Stimulated activated naive B cell treated with anti-CD40 and anti-IgM and Interleukin-4, amounts not matched to agents 10 μg/mL and 1 μg/mL and 100 μg/mL, for 72 hours (primary cell): ENCODE measurements at places on chromosomes 6 and 20.

DNA sequence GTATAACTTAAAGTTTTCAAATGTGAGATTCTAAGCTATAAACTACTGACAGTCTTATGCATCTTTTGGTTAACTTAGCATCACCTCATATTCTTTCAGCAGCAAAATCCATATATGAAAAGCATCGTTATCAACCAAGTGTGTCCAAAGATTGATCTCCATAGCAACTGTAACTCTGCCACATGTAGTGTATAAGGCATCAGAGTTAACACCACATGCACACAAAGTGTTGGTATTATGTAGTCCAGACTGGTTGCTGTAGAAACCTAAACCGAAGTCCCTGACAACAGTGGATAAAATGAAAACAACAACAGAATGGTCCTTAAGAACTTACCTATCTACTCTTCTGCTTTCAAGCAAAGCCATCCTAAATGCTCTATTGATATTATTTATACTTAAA lies 39.6 kb downstream of the PDSS2 start:
- H3K27me3 ChIP-seq: no peaks in the 10 kb centered on the region
- no peak for DNase-seq
- peaks cover 1% of the 10 kb centered on the region for H3K36me3 ChIP-seq

- H3K27ac ChIP-seq: no peak overlapping the region
- H3K4me1 ChIP-seq: no peaks in the 10 kb centered on the region
- no peaks in the 10 kb centered on the region for H3K36me3 ChIP-seq
Observed at GRCh38 chr6:159902620-159903019, 11.8 kb downstream of the MAS1 start.

DNA sequence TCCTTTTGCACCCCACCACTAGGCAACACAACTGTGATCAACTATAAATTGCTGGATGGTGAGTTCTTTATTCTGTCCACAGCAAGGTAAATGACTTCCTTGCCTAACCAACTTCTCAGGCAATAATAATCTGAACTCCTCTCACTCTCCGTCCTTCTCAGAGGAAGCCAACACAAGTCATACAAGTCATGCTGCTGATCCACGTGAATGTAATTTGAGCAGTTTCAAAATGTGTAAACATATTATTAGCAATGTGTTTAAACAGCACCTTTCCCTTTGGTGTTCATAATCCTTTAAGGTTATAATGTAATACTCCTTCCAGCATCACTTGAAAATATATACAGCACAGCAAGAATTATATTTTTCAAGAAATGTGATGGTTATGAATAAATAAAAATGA lies 127.9 kb downstream of the QRSL1 start:
- H3K27me3 ChIP-seq: no peaks in the 10 kb centered on the region
- H3K36me3 ChIP-seq: no peaks in the 10 kb centered on the region
- H3K4me1 ChIP-seq: peaks cover 7% of the 10 kb centered on the region
- no peak overlapping the region for H3K4me3 ChIP-seq
- no peak for DNase-seq

DNA sequence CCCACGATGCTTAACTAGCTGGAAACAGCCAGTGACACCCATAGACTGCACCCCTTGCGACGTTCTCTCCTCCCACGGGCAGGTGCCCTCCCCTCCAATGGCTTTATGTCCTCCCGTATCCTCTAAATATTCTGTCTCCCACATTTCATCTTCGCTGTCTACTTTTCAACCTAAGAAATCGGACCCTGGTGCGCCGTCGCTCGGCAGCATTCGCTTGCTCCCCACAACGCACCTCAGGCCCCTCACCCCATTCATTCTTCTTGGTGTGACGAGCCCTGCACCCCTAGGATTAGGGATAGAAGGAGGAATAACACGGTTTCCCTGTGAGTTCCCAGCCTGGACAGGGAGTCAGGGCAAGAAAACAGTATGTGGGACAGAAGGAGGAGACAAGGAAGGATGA lies 74.3 kb upstream of the FOXQ1 start:
- DNase-seq: no peak
- H3K27me3 ChIP-seq: peaks cover 24% of the 10 kb centered on the region
- H3K4me3 ChIP-seq: no peak overlapping the region

GRCh38 chr6:148223424-148223842 lies 119.2 kb upstream of the SASH1 start:
- DNase-seq: no peak
- H3K27me3 ChIP-seq: peaks cover 29% of the 10 kb centered on the region
- no peaks in the 10 kb centered on the region for H3K36me3 ChIP-seq

DNA sequence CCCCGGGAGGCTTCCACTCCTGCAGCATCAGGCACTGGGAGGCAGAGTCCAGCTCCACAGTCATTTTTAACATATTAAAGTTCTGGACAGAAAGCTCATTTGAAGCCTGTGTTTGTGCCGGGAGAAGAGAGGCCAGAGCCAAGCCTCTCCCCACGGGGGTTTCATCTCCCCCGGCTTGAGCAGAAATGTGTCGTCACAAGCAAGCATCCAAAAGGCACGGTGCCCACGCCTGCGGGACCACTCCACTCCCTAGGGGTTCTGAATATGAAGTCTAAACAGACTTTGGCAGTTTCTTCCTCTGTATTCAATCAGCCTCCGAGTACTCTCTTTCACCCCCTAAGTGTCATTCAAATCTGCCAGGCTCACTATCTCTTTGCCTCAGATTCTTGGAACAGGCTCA lies 75.3 kb downstream of the STK35 start:
- no peak for DNase-seq
- no peak overlapping the region for H3K4me3 ChIP-seq
- H3K27ac ChIP-seq: no peak overlapping the region
- H3K36me3 ChIP-seq: no peaks in the 10 kb centered on the region
- H3K4me1 ChIP-seq: peaks cover 19% of the 10 kb centered on the region
- peaks cover 16% of the 10 kb centered on the region for H3K27me3 ChIP-seq

- no peaks in the 10 kb centered on the region for H3K27me3 ChIP-seq
- peak overlapping the region; percentile 58 for H3K4me3 ChIP-seq
- H3K4me1 ChIP-seq: peaks cover 75% of the 10 kb centered on the region
- peak; percentile 55 for DNase-seq
- peak overlapping the region; percentile 94 for H3K27ac ChIP-seq
Observed at GRCh38 chr20:57698116-57698866, 11.5 kb downstream of the PMEPA1 start.

DNA sequence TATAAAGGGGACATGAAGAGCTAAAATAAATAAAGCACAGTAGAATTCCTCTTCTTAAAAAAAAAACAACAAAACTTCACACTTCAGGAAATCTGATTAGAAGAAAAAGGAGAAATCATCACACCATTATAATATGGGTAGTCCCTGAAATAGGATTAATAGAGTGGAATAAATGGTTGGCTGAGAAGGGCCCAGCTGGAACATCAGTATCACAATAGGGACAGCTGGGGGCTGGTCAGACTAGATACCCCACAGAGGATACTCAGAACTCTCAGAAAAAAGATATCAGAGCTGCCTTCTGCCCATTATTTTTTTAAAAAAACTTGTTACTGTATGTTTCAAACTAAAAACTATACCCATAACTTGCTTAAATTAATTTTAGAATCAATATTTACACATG lies 75.2 kb downstream of the DST start:
- H3K36me3 ChIP-seq: peaks cover 6% of the 10 kb centered on the region
- H3K27ac ChIP-seq: no peak overlapping the region
- H3K4me3 ChIP-seq: no peak overlapping the region
- no peak for DNase-seq
- H3K4me1 ChIP-seq: peaks cover 2% of the 10 kb centered on the region
- no peaks in the 10 kb centered on the region for H3K27me3 ChIP-seq

- H3K36me3 ChIP-seq: peaks cover 35% of the 10 kb centered on the region
- no peak overlapping the region for H3K4me3 ChIP-seq
- peak overlapping the region; percentile 66 for H3K27ac ChIP-seq
Observed at GRCh38 chr6:28167068-28167467, 25.4 kb downstream of the ZKSCAN8 start.

- H3K4me3 ChIP-seq: no peak overlapping the region
- H3K4me1 ChIP-seq: no peaks in the 10 kb centered on the region
- DNase-seq: no peak
- no peaks in the 10 kb centered on the region for H3K36me3 ChIP-seq
Observed at GRCh38 chr6:130766239-130767144, 60.7 kb upstream of the SMLR1 start.

DNA sequence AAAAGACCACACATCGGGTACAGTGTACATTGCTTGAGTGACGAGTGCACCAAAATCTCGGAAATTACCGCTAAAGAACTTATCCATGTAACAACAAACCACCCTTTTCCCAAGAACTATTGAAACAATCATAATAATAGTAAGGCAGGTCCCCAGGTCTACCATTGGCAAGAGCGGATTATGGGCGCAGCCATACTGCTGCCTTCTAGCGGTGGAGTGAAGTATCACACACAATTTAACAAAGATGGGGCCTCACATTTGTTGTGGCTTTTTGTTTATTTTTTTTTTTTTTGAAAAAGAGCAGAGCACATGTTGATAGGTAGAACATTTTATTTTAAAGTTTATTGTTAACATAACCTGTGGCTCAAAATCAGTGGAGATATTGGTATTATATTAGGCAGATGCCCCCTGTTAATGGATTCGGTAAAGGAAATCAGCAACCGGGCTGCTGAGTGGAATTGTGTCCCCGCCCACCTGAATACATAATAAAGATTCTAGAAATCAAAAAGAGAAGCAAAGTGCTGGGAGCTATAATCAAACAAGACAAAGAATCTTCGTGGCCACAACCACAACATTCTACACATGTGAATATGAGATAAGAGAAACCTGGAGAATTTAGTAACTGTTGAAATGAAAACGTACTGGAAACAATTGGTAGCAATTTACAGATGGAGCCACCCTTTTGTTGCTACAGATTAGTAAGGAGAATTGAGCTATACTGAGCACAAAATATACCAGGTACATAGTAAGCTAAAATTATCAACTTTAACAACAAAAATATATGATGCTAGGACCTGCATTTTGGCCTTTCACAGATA lies 94.2 kb upstream of the EXOC2 start:
- H3K27ac ChIP-seq: peak overlapping the region; percentile 6
- peaks cover 18% of the 10 kb centered on the region for H3K27me3 ChIP-seq
- H3K4me1 ChIP-seq: peaks cover 12% of the 10 kb centered on the region
- no peak overlapping the region for H3K4me3 ChIP-seq
- DNase-seq: no peak

DNA sequence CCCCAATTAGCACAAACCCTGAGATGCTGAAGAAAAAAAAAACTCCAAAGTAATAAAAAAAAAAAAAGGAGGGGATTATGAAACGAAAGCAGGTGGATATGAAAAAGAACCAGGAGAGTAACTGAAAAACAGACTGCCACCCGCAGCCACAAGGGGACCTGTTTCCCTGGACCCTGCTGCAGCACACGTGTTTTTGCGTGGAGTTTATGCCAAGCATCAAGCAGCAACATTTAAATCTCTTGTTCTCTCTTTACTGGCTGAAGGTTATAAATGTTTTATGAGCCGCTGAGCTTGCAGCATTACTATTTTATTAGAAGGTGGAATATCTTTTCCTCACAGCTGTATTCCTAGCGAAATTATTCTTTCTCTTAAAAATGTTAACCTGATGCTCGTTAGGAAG lies 131.6 kb upstream of the OLIG3 start:
- DNase-seq: no peak
- no peak overlapping the region for H3K27ac ChIP-seq
- no peaks in the 10 kb centered on the region for H3K4me1 ChIP-seq
- peaks cover 24% of the 10 kb centered on the region for H3K27me3 ChIP-seq
- H3K36me3 ChIP-seq: no peaks in the 10 kb centered on the region

- H3K4me1 ChIP-seq: peaks cover 6% of the 10 kb centered on the region
- H3K27me3 ChIP-seq: peaks cover 39% of the 10 kb centered on the region
- no peak overlapping the region for H3K4me3 ChIP-seq
- no peak for DNase-seq
- no peak overlapping the region for H3K27ac ChIP-seq
Observed at GRCh38 chr20:63357921-63358905, 2.9 kb downstream of the CHRNA4 start.

DNA sequence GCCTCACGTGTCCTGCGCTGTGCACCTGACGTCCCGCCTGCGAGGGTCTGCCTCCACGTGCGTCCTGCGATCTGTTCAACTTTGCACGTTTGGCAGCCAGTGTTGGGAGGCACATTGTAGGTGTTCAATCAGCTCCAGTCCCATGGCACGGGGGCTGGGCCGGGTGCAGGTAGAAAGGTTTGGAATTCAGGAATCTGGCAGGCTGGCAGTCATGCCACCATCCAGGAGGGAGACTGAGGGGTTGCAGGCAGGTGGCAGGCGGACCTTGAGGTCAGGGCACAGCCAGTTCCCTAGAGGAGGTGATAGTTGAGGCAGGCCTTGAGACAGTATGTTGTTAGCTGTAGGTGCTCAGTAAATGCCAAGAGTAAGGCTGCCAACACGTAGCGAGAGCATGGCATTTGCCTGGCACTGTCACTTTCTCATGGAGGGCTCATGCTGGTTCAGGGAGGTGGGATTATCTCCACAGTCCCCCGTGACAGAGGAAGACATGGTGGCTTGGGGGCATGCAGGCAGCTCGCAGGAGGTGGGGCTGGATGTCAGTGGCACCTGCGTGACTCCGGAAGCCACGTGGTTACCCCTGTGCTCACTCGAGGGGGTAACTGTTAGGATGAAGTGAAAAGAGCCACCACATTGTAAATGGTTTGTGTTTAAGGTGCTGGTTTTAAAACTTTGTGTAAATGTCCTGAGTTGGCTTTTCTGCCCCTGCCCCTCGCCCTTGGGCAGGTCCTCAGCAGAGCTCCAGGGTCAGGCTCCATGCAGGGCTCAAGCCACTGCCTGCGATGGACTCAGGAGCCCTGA lies 111.8 kb upstream of the FRMD1 start:
- no peak overlapping the region for H3K27ac ChIP-seq
- no peak overlapping the region for H3K4me3 ChIP-seq
- no peaks in the 10 kb centered on the region for H3K4me1 ChIP-seq

DNA sequence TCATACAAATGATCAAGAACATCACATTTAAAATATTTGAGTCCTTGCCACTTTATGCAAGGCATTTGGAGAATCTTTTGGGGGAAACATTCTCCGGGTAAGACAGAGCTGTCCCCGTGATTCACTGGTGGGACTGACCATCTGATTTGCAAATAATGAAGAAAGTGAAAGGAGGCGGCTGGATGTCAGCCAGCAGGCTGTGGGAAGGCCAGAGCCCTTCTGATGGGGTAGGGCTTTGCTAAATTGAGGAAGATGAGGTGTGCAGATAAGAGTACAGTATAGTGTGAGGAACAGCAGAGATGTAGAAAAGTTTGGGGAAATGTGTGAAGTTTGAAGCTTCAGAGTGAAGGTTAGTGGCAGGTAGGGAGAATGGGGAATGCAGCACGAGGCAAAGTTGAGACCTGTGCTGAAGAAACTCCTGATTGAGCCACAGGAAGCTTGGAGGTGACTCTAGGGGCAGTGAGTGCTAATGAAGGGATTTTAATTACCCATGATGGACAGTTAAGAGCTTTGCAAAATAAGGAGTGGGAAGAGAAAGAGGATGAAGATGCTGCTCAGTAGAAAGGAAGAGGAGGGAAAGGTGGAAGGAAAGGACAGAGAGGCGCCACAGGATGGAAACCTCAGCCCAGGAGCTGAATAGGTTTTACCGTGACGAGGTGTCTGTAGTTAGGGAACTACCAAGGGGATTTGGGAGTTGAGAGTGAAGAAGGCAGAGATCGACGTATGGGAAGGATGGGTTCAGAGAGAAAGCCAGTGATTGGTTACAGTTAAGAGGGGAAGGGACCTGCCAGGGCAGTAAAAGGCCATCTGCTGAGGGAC lies 68.7 kb downstream of the SNX9 start:
- H3K4me1 ChIP-seq: peaks cover 25% of the 10 kb centered on the region
- H3K27me3 ChIP-seq: no peaks in the 10 kb centered on the region
- no peak for DNase-seq
- H3K36me3 ChIP-seq: peaks cover 58% of the 10 kb centered on the region

GRCh38 chr6:97644353-97644752 lies 361.3 kb upstream of the MMS22L start:
- no peak for DNase-seq
- H3K4me1 ChIP-seq: no peaks in the 10 kb centered on the region
- H3K27me3 ChIP-seq: no peaks in the 10 kb centered on the region
- no peak overlapping the region for H3K27ac ChIP-seq
- H3K36me3 ChIP-seq: no peaks in the 10 kb centered on the region

- H3K36me3 ChIP-seq: peaks cover 2% of the 10 kb centered on the region
- DNase-seq: no peak
- H3K4me1 ChIP-seq: no peaks in the 10 kb centered on the region
- no peak overlapping the region for H3K4me3 ChIP-seq
Observed at GRCh38 chr20:10020937-10021336, 13.8 kb upstream of the ANKEF1 start.
